ENCODE measurements at places on chromosomes 4 and X.

DNA sequence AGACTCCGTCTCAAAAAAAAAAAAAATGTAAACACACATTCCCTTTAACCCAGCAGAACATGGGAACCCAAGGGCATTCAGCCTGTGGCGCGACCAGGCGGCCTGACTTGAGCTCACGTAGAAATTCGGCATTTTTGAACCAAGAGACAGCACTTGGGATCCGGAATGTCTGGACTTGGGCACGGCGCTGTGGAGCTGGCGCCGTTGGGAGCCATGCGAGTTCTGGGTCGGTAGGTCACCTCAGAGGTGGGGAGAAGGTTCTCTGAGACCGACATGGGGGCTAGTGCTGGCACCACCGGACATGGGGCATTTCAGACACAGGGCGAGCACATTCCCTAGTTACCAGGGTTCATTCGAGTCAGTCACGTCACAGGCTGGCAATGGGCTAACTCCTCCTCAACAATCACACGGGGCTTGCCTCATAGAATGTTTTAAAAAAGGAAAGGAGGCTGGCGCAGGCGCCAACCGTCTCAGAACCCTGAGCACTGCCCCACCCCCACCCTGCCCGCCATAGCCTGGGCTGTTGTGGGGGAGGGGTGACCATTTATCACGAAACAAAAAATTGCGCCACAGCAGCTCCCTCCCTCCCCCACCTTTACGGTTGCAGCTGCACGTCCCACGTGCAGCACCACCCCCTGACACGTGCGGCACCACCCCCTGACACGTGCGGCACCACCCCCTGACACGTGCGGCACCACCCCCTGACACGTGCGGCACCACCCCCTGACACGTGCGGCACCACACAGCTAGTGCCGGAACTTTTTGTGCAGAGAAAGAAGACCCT is at the start of gene TEX28:
Gene TEX28 (minus strand): TSS at position 334 of the 784 bp plus-strand sequence. CDS start 3,007 bp downstream, outside the sequence.
- DNase-seq: no peak

- DNase-seq: no peak
Observed at GRCh38 chr4:126603825-126604224, 1028.9 kb upstream of the INTU start.

- peak; percentile 67 for DNase-seq
Observed at GRCh38 chr4:121656269-121656641, 40.5 kb downstream of the ANXA5 start.

DNA sequence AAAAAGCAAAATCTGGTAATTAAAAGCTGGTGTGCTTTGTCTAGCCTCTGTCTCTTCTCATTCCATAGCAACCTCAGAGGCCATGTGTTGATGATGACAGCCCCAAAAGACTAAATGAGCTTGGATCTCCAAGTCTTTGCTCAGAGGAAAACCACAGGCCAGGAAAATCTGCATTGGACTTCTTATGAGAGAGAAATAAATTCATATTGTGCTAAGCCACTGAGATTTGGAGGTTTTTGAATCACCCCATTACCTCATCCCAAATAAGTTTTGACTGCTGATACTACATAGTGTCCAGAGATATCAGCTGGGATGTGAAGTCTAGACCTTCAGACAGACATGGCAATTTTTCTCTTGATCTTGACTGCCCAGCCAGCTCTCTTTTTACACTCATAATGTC is 178.6 kb upstream of the DIPK2B start:
- no peak for DNase-seq
